ENCODE measurements at places on chromosomes 7 and 10.

DNA sequence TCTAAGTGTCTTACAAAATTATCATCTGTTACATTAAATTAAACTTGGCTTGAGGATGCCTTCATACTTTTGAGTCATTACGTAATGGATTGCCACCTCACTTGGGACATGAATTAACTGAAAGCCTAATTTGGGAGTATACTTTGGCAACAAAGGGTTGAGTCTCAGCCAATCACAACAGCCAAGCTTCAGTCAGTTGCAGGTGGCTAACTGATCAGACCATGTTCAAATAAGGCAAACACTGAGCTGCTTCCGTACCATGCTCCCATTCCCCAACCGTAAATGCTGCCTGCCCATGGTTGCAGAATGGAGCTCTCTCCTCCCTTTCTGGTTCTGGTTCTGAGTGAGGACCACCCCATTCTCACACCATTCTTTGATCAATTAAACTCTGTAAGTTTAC lies 92.9 kb upstream of the STK17A start:
- no peak for DNase-seq

GRCh38 chr7:33981671-33982424 lies 76.5 kb downstream of the BMPER start:
- peak; percentile 95 for DNase-seq

DNA sequence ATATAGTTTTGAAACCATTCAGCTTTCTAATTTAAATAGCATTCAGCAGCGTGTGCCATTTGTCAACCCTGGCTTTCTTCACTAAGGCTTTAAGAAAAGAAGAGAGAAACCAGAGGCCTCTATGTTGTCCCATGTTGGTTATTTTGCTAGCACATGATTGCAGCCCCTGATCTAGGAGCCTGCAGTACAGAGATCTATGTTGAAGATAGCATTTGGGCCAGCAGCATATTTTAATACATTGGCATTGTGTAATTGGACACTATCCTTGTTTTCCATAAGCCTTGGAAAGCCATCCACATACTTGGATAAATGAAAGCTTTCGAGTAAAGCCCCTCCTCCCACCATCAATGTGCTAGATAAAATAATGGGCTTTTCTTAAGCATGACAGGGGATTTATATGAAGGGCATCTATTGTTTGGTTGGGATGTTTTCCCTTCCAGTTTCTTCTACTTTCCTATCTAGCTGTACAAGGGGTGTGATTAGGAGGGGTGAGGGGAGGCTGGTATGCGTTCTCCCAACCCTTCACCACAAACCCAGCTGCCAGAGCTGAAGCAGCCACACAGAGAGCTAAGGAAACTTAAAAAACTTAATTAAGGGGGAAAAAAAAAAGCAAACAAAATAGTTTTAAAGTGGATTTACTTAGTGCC lies 23.1 kb upstream of the SDHAF3 start:
- no peak for DNase-seq

GRCh38 chr10:27147701-27148100 lies 6.5 kb downstream of the YME1L1 start:
- no peak for DNase-seq

- DNase-seq: no peak
These were observed 8.6 kb upstream of the RFC2 start for GRCh38 chr7:74262639-74263398.

DNA sequence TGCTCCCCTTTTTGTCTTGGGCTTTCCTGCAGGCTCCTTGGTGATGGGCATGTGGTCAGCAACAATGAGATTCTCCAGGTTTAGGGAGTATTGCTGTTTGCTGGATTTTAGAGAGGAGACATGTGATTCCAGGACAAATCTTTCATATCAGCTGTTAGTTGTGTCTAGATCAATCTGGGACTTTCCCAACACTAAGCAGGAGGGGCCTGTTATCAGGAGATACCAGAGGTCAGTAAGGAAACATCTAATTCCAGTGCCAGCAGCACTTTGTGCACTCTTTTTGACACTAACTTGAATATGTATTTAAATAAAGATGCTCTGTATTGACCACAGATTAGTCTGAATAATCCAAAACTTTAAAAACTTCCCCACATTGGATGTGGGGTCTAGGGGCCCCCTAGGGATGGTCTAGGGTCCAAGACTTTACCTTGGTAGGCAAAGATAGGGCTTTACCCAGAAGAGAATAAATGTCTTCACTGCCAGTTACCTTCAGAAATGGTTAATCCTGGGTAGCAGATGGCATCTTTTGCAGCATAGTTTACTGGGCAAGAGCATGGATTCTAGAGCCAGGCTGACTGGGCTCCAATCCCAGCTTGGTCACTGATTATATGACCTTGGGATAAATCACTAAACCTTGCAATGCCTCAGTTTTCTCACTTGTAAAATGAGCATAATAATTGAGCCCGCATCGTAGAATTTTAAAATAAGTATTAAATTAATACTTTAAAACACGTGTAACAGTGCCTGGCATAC lies 6.4 kb upstream of the FIGNL1 start:
- DNase-seq: no peak

DNA sequence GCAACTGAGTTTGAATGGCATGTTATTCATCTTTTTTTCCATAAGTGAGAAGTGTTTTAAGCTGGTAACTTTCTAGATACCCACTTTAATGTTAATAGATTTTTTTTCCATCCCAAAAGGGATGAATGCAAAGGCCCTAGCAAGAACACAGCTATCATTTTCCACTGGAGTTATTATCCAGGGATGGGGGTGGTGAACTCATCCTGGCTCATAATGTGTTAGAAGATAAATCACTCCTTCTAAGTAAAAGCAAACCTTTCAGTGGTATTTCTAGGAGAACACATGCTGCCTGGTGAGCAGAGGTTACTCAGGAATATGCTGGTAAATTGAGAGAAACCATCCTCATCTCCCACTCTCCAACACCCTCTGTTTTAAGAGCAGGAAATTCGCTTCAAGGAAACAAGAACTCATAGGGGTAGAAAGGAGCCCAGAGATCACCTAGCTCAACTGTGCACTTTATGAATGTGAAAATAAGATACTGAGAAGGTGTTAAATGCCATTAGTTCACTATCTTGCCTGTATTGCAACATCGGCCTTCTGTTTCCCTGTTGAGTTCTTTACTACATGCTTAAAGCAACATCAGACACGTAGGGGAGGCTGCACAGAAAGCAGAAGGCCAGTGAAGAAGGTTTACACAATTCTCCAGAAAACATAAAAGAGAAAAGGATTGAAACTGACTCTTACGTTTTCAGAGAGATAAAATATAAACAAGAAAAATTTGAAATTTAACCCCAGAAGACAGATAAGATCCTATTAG lies 264.0 kb upstream of the PRKCQ start:
- DNase-seq: no peak

- no peak for DNase-seq
These were observed 5.8 kb downstream of the PITX3 start for GRCh38 chr10:102235598-102235920.

- DNase-seq: no peak
These were observed 56.1 kb upstream of the ADO start for GRCh38 chr10:62748386-62748785.

GRCh38 chr7:108836256-108836655 lies 266.6 kb downstream of the DNAJB9 start:
- no peak for DNase-seq

DNA sequence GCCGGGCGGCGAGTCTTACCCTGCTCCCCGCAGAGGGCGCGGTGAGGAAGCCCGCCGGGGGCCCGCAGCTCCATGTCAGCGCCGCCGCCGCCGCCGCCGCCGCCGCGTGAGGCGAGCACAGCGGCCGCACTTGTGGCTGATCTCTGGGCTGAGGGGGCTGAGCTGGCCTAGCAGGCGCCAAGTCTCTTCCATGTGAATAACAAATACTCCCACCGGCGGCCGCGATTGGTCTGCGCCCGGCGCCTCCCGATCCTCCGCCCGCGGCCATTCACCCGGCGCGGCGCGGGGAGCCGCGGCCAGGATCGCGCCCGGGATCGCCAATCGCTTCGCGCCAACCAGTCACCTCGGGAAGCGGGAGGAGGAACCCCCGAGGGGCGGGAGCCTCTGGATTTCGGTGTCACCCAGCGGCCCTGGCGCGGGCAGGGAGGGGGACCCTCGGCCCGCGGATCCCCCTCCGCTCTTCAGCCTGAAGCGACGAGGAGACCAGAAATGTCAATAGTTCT lies at the start of gene GRM8:
Gene GRM8, minus strand, starts transcription at position 164 of the 503 bp plus-strand sequence.
- peak; percentile 11 for DNase-seq

GRCh38 chr10:70430493-70431445 lies 10.7 kb downstream of the NODAL start:
- peak; percentile 58 for DNase-seq

DNA sequence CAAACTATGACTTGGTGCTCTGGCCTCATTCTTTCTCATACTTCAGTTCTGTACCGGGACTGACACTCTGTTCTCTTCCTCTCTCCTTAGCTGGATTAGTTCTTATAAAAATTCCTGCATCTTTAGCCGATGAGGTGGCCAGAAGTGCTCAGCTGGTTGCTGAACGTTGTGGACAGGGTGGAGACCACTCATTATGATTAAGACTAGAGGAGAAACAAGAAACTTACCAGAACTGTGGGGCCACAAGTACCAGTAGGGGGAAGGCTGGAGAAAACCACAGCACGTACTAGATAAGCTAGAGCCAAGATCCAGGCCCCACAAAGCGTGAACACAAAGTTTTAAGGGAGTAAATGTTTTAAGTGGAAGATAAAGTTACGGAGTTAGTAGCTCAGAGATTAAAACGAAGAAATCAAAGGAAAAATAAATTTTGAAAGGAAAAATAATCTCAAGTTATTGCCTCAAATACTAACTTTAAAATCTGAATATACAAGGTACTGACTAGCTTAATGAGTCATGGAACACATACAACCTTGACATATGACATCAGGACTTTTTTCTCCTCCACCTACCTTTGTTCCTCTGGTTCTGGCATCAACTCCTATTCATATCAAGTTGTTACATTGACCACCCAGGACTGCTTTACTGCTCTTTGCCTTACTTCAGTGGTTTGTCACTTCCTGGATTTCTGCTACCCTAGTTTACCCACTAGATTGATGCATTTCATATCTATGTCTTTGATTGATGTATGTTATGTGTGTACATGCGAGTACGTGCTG lies 469.0 kb downstream of the TFEC start:
- peak; percentile 51 for DNase-seq

DNA sequence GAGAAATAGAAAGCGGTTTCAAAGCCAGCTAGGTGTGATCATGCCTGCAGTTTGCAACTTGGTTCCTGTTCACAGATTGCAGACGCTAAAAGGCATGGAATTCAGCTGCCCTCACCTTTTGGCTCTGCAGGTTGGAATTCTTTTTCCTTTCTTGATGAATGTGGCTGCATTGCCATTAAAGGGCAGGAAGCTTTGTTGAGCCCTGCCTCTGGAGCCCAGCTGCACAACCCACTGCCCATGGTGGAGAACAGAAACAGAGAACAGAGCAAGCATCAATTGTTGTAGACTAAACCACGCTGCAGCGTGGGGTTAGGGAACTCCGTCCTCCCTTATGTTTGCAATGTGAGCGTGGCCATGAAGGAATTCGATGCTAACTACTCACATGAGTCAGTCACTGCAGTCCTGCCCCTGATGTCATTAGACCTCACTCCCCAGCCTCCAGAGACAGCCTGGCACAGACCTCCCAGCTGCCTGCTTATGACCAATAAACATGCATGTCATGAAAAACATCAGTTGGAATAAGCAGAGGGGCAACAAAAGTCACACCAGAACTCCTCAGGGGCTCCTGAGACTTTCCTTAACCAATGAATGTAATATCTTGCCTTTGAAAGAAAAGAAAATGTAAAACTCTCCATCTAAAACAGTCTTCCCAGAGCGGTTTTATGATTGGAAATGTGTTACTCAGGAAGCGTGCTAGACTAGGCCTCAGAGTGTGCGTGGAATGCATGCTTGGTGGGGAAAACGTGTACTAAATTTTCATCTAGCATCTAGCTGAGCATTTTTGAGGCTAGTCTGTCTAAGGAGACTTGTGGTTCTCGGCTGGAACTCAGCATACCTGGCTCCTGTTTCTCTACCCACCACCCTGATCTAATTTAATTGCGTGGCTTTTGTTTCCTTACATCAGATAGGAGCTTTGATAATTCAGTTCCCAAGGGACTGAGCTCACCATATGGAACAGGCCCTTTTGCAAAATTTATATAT lies 232.2 kb downstream of the KIAA1217 start:
- DNase-seq: peak; percentile 63

DNA sequence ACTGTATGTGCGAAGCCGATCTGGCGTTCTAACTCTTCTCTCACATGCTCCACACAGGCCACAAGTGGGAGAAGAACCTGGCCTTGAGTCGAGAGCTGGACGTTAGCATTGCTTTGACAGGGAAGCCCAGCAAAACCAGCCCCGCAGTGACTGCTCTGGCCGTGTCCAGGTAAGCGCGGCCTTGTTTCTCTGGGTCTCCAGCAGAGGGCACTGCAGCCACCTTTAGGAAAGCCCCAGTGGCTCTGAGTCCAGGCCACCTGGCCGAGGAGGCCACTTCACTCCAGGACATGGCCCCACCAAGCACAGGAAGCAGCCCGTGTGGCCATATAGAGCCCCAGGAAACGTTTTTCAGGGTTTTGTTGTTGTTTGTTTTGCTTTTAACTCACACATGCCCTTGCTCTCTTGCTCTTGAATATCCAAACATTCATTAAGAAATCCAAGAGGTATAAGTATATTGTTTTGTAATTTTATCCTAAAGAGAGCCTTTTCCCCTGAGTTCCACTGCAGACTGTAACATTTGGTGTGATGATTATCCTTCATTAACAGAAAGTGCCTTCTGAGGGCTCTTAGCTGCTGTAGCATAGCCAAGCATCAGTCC lies 41.8 kb upstream of the LRRC18 start:
- DNase-seq: peak; percentile 26

DNA sequence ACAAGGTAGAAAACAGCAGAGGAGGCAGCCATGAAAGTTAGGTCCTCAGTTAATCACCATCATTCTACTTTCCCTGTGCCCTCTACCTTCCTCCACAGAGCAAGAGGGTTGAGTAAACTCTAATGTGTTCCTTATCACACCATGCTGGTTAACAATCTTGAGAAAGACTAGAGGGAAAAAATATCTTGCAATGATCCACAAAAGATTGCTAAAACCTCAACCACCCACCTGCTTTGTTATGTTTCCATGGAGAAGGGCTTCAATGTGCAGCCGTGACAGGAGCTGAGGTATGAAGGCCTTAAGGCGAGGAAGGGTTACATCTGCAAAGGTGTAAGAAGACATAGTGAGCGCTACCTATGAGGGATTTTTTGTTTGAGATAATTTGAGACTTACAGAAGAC lies 103.9 kb downstream of the IDE start:
- no peak for DNase-seq

DNA sequence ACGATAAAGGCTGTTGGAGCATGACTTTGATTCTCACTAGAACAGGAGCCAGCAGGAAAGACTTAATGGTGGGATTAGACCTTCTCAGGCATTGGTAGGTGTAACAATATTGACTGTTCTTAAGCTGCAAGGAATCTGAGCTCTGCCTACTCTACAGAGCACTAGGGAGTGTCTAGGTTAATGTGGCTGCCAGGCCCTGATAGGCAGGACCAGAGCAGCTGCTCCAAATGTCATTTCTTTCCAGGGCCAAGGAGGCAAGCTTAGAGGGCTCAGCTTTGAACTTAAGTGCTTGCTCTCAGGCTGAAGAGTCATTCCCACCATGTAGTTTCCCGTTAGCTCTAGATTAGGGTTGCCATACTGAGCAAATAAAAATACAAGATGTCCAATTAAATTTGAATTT lies 96.8 kb downstream of the RAB18 start:
- DNase-seq: no peak
